ENCODE measurements at places on chromosomes 3 and 15. TPM values are rescaled to one million over a fixed set of nuclear protein-coding genes. Genes with fewer than 3 reads are reported as not detected.

Gene TERC
- 0.14 TPM for polyA plus RNA-seq

Gene FEZF2
- not detected for polyA plus RNA-seq

Gene ARHGAP31
- 1.6 TPM for polyA plus RNA-seq

Gene OXTR
- 1.0 TPM for polyA plus RNA-seq

Gene CPA3
- polyA plus RNA-seq, result 0.28 TPM

Gene SLC12A8
- polyA plus RNA-seq, result 2.7 TPM

Gene P2RY1
- polyA plus RNA-seq, result 7.0 TPM

Gene CAMKV
- 0.01 TPM for polyA plus RNA-seq

Gene PRR23B
- not detected for polyA plus RNA-seq

Gene LRRC34
- polyA plus RNA-seq, result 0.27 TPM

Gene TLR9
- 0.14 TPM for polyA plus RNA-seq

Gene KBTBD13
- not detected for polyA plus RNA-seq

Gene ARPP21
- polyA plus RNA-seq, result not detected

Gene CHP1
- polyA plus RNA-seq, result 63.6 TPM

Gene LTF
- 2.3 TPM for polyA plus RNA-seq

Gene GABRB3
- 0.45 TPM for polyA plus RNA-seq

Gene MAPK6
- polyA plus RNA-seq, result 24.1 TPM

Gene WDR6
- polyA plus RNA-seq, result 64.5 TPM

Gene SNTN
- not detected for polyA plus RNA-seq

Gene RBSN
- 4.7 TPM for polyA plus RNA-seq

Gene CSPG4
- polyA plus RNA-seq, result 3.0 TPM

Gene ATP13A4
- polyA plus RNA-seq, result 24.9 TPM

Gene FRMD5
- polyA plus RNA-seq, result 0.09 TPM

Gene PTH1R
- polyA plus RNA-seq, result 2.0 TPM

Measured in esophagus (tissue), 2 donors.